ENCODE measurements at places on chromosomes 1 and 21.

DNA sequence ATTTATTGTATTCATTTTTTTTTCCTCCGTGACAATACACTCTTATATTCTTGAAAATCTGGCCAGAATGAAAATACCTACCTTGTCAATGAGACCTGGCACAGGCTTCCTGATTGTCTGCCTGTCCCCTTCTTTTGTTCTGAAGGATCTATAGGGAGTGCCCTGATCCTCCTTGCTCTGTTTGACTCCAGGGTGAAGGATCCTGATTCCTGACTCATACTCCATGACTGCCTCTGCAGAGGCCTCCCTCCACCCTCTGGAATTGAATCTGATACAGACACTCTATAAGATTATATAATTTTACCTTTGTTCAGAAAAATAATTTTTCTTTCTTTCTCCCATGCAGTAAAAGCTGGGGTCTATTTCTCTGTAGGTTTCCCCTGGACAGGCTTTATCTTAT is 116.2 kb downstream of the HMCN1 start:
- no peak for DNase-seq

DNA sequence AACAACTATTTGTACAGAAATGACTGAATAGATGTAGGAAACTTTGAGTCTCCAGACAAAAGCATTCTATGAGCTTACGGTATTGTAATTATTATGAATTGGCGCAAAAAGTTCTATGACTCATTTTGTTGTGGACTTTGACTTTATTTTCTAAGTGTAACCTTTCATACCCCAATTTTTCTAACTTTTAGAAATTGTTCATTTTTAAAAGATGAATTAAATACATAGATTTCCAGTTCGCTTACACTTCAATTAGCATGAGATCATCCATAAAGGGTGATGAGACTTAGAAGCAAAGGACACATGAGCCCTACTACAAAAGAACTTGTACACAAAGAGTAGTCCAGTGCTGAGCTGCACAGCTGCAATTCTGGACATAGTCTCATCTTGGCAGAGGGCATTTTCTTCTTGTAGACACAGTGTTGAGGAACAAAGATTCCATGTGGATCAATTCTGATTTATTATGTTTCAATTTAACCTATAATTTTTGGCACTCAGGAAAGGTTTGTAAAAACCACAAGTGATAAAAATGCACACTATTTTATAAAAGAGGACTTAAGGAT is 431.1 kb downstream of the LRRIQ3 start:
- DNase-seq, result no peak

DNA sequence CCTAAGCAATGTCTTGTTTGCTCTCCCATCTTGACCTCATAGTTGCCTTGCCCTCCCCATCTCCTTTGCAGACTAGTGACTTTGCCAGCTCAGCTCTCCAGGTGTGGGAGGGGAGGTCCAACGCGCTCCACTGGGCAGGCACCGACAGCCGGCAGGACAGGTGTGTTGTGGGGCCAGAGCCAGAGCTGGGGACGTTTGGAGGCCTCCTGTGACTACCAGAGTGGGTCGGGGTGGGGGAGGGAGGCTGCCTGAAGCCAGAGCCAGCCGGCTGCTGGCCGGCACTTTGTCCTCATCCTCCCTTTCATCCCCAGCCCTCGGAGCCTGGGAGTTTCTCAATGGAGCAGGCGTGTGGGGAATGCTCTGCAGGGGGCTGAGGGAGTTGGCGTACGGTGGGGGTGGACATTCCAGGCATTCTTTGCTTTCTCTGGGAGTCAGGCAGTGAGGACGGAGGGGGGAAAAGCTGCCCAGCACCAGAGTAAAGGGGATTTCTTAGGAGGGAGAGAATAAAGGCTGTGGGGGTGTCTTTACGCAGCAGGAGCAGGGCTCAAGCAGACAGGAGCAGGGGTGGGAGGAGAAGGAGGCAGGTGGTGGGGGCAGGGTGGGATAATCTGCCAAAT is 20.2 kb downstream of the NUAK2 start:
- DNase-seq, result no peak

DNA sequence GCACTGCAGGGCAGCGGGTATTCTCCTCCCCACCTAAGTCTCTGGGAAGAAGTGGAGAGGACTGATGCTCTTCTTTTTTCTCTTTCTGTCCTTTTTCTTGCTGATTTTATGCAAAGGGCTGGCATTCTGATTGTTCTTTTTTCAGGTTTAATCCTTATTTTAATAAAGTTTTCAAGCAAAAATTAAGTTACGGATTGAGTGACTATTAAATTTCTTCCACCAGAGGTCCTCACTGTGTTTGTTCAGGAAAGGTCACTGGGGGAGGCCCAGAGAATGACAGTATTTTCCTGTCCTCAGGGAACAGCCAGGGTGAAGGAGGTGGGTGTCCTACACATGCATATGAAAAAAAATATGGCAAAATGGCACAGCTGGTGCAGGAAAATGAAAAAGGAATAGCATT is 4.4 kb upstream of the ELF3 start:
- DNase-seq, result no peak

DNA sequence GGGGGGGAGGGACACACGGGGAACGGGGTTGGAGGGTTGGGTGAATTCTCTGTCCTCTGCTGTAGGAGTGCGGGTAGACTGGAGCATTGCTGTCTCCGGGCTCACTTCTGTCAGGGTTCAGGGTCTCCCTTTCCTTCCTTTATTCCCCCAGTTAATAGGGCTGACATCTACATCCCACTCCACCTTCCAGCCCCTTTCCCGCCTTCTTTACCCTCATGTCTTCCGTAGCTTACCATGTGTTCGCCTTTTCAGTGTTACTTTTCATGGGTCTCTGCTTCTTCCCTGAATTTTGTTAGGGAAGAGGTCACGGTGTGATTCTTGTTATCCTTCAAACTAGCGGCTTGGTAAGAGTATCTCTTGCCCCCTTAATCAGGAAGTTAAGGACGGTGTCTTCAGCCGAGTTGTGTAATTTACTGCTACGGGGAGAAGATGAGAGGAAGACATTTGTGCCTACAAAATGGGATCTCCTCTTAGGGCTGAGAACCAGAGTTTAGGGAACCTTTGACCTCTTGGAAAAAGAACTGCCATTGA is 917 bp downstream of the RAP1A start:
- DNase-seq, result no peak

GRCh38 chr1:160309185-160309557 is 24.2 kb upstream of the PEX19 start:
- DNase-seq, result no peak

Data from activated CD4-positive, alpha-beta T cell treated with anti-CD3 and anti-CD28 coated beads, Interleukin-2, amount 50 U/mL, for 4 hours (primary cell).